ENCODE measurements at places on chromosomes 2 and 18.

DNA sequence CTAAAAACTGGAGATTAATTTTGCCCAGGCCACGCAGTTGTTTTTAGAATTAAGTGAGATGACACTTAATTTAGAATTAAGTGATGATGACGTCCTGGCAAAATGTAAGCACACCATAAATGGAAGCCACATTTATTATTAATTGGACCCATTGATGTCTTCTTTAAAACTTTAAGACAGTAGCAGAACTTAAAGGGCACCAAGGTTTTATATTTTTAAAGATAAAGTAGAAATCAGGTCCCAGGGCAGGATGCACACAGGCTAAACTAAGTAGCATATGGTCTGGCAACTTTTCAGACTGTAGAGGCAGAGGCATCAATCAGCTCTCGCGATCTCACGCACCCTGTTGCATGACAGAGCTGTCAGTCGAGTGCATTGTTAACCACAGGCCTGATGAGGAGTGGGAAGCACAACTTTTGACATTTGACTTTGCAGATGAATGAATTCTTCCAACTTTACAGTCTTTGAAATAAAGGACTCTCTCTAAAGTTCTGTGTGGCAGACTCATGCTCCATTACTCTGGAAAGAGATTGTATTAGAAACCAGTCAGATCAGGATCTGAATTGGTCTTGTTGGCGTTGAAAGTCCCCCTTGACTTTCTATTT, 232.4 kb downstream of the CD226 start:
- no peak for DNase-seq

GRCh38 chr2:134504586-134505336, 214.0 kb downstream of the TMEM163 start:
- no peak for DNase-seq

- no peak for DNase-seq
Measured at GRCh38 chr2:158213773-158214172, 112.1 kb downstream of the UPP2 start.

- no peak for DNase-seq
Measured at GRCh38 chr2:177598326-177599138, 206.0 kb downstream of the AGPS start.

DNA sequence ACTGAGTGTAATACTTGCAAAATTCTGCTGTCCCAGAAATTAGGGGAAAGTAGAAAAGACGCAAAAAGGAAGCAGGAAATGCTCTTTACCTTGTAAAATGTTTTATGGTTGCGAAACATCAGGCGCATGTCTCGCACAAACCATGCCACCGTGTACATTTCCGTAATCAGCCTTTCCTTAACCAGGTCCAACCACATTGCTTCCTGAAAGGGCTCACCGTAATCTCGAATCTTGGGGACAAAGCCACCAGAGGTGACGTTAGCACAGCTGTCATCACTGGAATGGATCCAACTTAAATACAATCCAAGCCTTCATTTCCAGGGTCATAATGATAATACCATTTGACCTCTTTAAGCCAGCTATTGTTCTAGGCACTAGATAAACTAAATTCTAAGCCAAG, 49.3 kb downstream of the SP110 start:
- DNase-seq = no peak

All from stimulated activated CD8-positive, alpha-beta memory T cell treated with anti-CD3 and anti-CD28 coated beads, Interleukin-4, amount 100 ng/mL, for 1 hour (primary cell).